Suppressor macrophage treated with lipopolysaccharide for 4 hours (primary cell): ENCODE measurements at places on chromosomes 5 and 9.

DNA sequence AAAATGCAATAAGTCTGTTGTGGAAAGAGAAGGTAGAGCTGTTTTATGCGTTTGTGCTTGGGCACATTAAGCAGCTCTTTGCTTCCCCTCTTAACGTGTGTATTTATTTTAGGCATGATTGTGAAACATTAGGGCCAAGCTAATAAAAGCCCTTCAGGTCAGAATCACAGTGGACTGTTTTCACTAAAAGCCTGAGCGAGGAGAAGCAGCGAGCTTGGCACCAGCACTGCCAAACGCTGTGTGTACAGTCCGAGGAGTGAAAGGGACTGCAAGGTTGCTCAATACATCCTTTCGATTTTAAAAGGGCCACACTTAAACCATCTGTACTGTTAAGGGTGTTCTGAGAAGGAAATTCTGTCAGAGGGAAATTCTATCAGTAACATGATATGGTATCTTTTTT lies 107.2 kb upstream of the CKMT2 start:
- DNase-seq: peak; percentile 17

GRCh38 chr5:456351-457194 lies 13.6 kb downstream of the EXOC3 start:
- DNase-seq: no peak

- no peak for DNase-seq
Observed at GRCh38 chr5:125337294-125337693, 590.9 kb upstream of the ZNF608 start.

DNA sequence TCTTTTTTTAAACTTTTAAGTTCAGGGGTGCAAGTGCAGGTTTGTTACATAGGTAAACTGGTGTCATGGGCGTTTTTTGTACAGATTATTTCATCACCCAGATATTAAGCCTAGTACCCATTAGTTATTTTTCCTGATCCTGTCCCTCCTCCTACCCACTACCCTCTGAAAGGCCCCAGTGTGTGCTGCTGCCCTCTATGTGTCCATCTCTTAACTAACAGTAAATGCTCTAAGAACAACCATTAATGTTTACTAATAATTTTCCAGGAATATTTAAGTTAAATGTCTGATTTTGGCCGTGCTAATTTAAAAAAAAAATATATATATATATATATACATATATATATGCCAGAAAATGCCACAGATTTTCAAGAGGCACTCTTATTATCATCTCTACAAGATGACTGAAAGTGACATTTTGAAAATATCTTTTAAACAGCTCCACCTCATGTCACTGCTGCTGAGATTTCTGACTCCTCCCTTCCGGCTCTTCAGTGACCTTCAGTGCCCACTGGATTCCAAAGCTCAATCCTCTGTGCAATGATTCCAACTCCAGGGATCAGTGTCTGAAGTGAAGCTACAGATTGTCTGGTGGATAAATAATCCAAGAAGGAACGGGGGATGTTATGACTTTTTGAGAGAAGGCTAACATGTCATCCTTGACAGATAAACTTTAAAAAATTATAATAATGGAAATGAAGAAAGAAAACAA lies 46.7 kb upstream of the HNRNPA0 start:
- DNase-seq: no peak

DNA sequence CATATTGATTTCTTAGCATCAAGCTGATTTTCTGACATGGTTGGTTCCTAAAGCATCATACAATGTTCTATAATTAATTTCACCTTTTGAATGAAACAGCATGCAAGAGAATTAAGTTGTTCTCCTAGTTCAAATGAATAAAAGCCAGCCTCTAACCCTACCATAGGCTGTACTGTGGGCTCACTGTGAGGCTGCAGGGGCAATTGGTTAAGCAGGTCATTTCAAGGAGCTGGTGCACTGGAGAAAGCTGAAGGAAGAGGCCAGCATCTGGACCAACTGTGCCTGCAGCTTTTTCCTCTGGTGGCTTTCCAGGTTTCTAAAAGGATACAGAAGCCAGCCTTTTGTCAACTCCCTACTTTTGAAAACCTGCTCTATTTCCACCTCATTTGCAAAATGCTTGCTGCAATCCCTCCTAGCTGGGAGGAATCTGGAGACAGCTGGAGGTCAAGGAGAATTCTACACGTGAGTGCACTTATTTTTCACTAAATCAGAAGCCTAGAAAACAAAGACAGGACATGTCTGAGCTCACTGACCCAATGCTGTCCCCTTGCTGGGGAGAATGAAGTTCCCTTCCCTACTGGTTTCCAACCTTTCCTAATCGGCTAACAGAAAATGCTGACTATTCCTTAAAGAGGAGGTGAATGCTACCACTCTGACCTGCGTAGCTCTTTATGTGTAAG lies 158.9 kb downstream of the APBA1 start:
- no peak for DNase-seq

GRCh38 chr5:14809369-14810155 lies 62.0 kb downstream of the ANKH start:
- DNase-seq: peak; percentile 90

DNA sequence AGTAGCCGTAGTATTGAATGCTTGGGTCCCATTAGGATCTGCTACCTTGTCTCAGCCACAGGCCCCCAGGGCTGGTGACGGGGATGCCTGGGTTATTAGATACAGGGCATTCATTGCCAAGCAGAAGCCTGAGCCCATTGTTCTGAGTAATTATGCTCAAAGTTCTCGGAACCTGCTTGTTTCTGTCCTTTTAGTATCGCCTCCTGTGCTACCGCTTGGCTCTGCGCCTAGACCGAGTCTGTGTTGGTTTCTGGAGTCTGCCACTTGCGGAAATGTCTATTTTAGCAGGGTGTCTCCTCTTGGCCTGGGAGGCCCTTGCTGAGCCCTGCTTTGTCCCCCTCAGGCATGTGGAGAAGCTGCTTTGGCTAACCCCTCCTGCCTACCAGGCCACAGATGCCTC lies 506.1 kb downstream of the BNC2 start:
- DNase-seq: no peak

GRCh38 chr5:5182508-5183188 lies 42.5 kb downstream of the ADAMTS16 start:
- no peak for DNase-seq

DNA sequence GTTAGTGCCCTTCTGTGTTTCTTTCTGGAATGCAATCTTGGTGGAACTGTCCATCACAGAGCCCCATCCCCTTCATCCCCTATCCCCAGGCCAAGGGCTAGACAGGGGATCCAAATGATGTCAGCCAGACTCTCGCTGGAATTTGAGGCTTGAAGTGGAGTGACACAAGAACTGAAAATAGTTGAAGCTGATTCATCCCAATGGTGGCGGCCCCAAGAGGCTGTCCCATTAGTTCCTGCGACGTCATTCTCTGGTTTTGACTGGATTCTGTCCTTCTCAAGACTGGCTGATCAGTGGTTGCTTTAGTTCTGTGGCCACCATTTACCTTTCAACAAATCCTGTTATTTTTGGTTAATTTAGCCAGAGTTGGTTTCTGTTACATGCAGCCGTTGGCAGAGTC lies 59.9 kb downstream of the SUB1 start:
- DNase-seq: no peak

DNA sequence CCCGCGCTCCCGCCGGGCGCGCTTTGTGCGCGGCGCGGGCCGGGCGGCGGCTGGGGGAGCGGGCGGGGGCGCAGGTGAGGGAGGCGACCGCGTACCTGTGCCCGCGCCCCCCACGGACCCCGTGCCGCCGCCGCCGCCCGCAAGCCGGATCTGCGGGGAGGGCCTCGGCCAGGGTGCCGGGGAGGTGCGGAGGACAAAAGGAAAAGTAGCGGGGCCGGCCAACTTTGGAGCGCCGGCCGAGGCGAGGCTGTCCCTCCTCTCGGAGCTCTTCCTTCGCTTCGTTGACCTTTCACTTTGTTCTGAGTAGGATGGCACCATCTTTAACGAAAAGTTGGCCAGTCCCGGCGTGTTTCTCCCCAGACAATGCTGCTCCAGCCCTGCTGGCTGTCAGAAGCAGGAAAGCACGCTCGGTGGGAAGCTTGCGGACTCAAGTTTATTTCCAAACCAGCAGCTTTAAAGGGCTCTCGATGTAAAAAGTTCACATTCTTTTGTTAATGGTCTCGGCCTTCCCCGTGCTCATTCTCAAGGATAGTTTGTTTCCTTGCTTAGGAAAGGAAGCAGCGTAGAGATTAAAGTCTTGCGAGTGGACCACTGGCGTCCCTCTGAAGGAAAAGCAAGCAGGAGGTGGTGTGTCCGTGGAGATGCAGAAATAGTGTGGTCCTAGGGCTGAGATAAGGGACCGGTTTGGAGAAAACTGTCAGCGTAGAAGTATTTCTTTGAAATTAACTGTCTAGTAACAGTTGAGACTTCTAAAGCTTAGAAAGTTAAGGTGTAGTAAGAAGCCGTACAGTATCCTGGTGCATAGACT lies 639 bp downstream of the EHMT1 start:
- peak; percentile 48 for DNase-seq

GRCh38 chr5:136082390-136083193 lies 50.1 kb upstream of the SMAD5 start:
- peak; percentile 70 for DNase-seq

- DNase-seq: peak; percentile 22
Observed at GRCh38 chr9:117821954-117822353, 117.8 kb downstream of the TLR4 start.

DNA sequence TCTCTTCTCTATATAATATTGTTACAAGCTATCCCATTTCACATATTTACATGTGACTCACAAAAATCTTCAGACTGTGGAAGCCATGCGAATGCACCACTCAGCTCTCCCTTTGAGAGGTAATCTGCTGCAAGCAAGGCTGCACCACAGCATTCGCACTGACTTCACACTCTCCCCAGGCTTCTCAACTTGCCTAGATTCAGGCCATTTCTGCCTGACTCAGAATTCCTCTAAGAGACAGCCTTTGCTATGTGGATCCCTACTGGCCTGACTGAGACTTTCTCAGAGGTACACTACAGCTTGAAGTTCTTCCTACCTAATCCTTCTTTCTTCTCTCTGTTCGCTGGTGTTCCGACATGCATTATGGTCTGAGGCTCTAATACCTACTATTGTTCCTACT lies 21.1 kb upstream of the DMRTA1 start:
- DNase-seq: no peak

DNA sequence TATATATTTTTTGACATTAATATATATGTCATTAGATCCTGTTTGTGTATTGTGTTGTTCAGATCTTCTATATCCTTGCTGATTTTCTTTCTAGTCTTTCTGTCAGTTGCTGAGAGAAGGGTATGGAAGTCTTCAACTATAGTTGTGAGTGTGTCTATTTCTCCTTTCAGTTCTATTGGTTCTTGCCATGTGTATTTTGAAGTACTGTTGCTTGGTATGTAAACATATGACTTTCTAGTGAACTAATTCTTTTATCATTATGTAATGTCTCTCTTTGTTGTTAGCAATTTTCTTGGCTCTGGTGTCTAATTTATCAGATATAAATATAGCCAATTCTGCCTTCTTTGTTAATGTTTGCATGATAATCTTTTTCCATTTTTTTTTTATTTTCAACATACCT lies 84.3 kb upstream of the CAST start:
- no peak for DNase-seq
